ENCODE measurements at places on chromosomes 16 and 17. TPM values are rescaled to one million over a fixed set of nuclear protein-coding genes. Genes with fewer than 3 reads are reported as not detected.

KRTAP4-4 gene
- total RNA-seq: not detected

DNA sequence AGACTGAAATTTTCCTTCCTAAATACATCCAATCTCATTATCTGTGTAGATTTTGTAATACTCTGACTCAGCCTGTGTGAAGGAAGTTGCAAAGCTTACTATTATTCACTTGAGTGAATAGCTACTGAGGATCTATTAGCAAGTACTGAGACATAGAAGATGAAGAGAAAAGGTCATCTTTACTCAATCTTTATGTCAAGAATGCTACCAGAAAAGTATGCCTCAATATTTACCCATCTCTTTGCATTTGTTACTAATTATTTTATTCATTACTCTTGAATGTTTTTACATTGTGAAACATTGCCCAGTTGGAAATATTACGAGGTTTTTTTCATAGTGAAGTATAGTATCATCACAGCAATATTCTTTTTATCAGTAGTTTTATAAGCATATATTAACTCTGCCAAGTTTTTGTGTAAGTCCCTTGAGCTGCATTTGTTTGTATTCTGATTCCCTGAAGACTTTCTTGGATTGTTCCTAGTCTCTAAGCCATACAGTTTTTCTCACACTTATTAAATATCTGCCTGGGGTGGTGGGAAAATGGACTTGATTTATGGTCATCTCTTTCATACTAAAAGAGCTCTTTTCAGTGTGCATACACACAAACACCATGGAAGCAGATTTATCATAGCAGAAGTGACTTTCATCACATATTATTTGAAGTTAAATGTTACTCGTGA lies 110.4 kb downstream of the MRTFB start:
- DNase-seq: no peak

MEOX1 gene
- total RNA-seq: 4.7 TPM

ASGR2 gene
- total RNA-seq: 2.7 TPM

CTRB2 gene
- not detected for total RNA-seq
